ENCODE measurements at places on chromosomes 6 and 20.
A peak's percentile ranks its signal among the peaks of the same experiment; 100 is the strongest.

GRCh38 chr20:36572701-36573102 is 695 bp upstream of the TGIF2 start:
- DNase-seq: peak; percentile 46

GRCh38 chr6:157258878-157259277 is 64.4 kb downstream of the TMEM242 start:
- DNase-seq: no peak

DNA sequence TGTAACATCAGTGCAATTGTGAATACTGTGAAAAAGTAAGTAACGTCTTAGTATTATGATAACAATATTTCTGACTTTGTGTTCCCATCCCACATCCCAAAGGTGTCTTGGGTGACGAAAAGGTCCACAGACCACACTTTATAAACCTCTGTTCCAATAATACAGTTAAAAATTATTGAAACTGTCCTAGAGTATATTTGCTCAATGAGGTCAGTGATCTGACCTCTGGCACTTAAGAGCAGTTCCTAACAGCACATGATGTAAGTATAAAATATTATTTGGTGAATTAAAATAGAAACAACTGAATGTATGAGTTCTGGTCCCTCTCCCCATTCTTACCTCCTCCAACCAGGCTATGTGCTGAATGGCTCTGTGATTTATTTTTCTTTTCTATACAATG is 566.4 kb upstream of the MMS22L start:
- no peak for DNase-seq

- DNase-seq: no peak
These were observed 166.1 kb downstream of the ZDHHC14 start for GRCh38 chr6:157547112-157547511.

- no peak for DNase-seq
These were observed 38.1 kb downstream of the SNX9 start for GRCh38 chr6:157861184-157861583.

DNA sequence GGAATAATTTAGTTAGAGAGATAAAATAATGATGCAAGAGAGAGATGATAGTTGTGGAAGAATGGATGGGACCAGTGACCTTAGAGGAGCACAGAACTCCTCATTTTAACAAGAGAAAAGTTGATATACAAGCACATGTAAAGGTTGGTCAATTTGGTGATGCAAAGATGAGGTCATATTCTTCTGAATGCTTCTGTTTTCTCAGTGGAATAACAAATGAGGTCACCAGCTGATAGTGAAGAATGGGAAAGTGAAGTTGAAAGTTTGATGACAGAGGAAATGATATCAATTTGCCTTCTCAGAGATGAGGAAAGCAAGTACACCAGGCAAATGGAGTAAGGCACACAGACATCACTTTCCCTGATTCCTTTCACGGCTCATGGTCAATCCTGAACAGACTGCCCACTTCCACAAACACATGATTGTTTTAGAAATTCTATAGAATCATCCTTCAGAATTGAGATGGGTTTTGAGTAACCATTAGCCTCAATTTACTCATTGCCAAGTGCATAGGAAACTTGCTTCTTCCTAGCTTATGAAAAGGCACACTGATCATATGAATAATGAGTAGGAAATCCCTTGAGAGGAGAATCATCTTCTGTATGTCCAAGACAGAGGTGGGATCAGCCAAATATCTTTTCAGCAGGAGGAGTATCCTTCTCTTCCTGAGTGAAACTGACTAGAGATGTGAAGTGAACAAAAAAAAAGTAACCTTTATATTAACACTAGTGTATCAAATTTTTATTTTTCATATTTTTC is 82.4 kb upstream of the TCF21 start:
- DNase-seq: no peak

GRCh38 chr6:147779624-147780023 is 271.1 kb downstream of the SAMD5 start:
- no peak for DNase-seq

GRCh38 chr6:157721426-157721825 is 101.6 kb upstream of the SNX9 start:
- DNase-seq: no peak

DNA sequence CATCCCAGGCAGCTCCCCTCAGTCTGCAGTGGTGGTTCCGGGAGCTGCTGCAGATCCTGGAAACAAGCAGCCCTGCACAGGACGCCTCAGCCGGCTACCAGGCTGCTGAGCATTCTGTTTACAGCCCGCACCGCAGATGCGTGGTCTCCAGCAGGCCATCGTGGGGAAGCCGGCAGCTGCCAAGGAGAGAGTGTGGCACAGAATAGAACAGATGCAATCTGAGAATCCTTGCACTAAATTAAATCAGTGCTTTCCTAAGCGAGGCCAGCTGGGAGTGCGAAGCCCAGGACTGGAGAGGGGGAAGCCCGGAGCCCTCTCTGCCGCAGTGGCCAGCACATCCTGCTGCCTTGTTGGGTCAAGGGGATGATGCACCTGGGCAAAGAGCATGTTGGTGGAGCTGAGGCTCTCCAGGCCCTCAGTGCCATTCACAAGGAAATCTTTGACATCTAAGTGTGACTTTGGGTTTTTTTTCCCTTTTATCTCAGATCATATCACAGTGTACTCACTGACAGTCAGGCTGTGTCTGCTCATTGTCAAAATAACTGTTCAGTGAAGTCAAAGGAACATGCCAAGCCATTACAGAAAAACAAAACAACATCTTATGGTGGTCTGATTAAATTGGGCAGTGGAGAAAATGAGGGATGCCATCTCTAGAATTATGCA is 118.1 kb downstream of the SYNDIG1 start:
- DNase-seq: no peak

DNA sequence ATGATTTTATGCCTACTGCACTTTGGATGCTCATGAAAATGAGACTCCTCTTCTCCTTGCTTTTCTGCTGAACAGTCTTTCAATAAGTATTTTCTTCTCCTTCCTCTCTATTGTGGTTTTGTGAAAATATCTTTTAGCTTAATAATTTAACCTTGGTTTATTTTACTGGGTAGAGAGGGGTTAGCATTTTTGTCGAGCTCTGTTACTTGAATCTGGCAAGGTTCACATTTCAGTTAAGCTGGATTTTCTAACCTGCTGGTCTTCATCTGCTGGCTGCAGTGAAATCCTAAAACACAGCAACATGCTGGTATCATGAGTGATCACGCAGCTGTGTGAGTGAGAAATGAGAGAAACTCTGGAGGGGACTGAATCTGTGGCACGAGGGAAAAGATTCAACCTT is 222.7 kb upstream of the NOX3 start:
- DNase-seq: no peak

DNA sequence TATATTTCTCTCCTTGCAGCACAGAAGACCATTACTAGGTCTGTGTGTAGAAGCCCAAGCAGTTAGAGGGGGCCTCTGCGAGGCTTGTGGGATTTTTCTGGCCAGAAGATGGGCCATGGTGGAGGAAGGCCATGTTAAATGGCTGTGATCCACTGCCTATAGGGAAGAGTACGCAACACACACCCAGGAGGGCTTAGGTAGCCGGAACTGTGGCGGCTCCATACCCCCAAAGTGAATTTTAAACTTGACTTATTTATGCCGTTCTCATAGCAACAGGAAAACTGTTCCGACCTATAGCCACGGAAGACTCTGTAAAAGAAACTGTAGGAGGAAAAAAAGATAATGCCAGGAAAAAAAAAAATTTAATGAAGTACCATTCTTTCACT is 69.5 kb downstream of the SLX4IP start:
- no peak for DNase-seq

GRCh38 chr6:74409447-74409846 is 713.4 kb downstream of the CD109 start:
- DNase-seq: no peak

DNA sequence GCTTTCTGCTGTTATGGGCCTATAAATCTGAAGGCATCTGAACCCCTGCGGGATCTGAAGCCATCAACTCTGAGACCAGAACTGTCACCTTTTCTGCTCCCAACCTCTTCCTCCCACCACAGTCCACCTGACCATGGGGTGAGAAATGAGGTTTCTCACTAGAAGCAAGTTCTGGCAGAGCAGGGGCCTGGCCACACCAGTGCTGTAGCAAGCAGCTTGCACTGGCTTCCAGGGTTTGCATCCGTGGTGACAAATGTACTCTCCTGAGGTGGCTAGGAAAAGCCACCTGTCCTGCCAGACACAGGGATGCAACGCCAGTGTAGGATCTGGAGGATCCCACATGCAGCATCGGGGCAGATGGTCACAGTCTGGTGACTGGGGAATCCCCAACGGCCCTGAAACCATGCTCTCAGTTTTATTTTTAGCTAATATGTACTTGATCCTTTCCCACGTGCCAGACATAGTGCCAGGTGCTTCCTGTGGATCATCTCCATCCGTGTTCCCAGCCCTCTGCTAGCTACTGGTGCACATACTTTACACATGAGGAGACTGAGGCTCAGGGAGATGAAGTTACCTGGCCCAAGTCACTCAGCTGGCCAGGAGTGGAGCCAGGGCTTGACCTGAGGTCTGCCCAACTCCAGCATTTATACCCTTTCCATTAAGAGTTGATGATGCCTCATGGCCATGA is 122.1 kb upstream of the SPACA1 start:
- no peak for DNase-seq

DNA sequence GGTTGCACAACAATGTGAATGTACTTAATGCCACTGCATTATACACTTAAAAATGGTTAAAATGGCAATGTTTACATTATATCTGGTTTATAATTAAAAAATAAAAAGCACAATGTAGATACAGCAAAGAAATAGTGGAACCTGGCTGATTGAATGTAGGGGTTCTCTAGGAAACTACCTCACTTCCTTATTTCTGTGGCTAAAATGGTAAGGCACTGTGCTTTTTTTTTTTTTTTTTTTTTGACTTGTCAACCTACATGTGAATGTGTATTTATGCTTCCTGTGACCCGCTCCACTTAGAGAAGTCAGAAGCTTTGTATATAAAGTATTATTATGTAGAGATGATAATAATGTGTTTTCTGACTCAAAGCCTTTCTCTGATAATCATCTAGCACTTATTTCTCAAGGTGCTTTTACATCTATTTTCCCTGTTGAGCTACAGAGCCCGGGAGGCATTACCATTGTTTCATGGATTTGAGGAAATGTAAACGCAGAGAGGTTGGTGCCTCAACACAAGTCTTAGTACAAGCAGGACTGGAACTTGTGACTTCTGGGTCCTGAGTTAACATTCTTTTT is 55.0 kb downstream of the SOX4 start:
- DNase-seq: no peak

DNA sequence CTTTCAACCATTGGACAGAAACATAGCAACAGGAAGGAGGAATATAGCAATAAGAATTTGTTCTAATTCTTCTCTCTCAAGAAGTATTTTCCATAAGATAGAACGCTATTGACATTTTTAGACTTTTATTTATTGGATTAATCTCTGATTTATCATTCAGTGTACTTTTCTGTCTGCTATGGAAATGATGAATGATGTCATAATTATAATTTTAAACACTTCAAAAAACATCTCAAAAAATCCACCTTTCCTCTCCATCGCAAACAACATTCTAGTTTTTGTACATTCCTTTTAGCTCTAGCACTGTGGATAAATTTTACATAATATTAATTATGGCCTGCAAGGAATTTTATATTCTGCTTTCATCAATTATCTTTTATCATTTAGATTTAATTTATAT is 643.2 kb downstream of the DHX35 start:
- no peak for DNase-seq

DNA sequence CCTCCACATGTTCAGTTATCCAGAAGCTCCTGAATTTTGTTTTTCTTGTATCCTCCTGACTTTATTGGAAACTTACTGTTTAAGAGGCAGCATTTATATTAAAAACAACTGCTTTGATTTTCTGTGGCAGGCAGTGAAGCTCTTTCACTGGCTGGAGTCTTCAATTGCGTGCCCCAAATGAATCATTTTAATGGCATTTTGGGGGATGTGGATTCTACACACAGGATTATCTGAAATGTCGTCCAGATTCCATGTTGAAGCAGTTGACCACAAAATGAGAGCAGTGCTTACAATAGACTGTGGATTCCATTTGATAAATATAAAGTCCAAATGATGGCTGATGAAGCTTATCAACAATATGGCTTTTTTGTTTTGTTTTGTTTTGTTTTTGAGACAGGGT is 41.0 kb upstream of the HIVEP1 start:
- DNase-seq: no peak

DNA sequence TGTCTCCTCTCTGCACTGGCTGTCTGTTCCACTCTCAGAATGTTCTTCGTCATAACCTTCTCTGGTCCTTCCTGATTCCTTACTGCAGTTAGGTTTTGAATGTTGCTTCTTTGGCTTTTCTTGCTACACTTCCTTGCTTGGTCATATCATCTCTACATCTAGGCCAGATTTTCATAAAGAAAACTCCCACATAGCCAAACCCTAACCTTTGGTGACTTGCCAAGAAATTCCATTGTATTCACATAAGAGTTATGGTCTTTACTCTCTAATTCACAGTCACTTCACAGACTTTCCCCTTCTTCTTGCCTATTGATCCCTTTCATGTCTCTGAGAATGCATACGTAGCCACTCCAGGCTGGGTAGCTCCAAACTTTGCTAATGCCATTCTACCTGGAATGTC is 41.9 kb upstream of the SIM1 start:
- no peak for DNase-seq

- DNase-seq: no peak
These were observed 74.4 kb downstream of the MBOAT1 start for GRCh38 chr6:20137837-20138236.

- DNase-seq: no peak
These were observed 31.8 kb downstream of the MLIP start for GRCh38 chr6:54142889-54143519.

DNA sequence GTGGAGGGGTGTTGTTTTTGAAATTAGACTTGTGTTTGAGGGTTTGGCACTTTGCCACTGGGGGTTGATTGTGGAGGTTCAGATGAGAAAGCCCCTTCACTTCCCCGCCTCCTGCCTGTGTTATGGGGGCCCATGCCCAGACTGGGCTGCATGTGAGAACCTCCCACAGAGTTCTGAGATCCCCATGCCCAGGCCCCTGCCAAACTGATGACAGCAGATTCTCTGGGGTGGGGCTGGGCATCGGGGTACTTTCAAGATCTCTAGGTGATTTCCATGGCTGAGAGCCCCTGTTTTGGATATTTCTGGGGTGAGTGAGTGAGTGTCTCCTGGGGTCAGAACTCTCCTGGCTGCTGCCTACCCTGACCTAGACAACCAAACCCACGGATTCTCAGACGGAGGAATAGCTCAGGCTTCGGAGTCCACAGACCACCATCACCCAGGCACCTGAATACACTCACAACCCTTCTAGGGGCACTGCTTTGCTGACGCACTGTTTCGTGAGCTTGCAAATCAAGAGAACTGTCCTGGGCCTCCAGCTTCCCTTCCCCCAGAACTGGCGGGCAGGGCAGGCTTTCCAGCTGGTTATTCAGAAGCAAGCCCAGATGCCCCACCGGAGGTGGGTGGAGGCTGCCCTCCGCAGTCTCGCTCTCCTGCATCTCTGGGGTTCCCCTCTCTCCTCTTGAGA is 6.3 kb downstream of the BCAS1 start:
- peak; percentile 12 for DNase-seq

- no peak for DNase-seq
These were observed 17.0 kb downstream of the PHF20 start for GRCh38 chr20:35788796-35789195.

GRCh38 chr6:139330826-139331500 is 39.2 kb upstream of the TXLNB start:
- DNase-seq: no peak
